ENCODE measurements at places on chromosomes 1 and 21. TPM values are rescaled to one million over a fixed set of nuclear protein-coding genes. Genes with fewer than 3 reads are reported as not detected.

The PKP1 gene
- not detected for total RNA-seq

The TM2D1 gene
- total RNA-seq = 37.7 TPM

The RAD54L gene
- total RNA-seq = 17.3 TPM

The SPRR2F gene
- 4.0 TPM for total RNA-seq

The KIF14 gene
- total RNA-seq = 7.8 TPM

The OPRD1 gene
- 0.67 TPM for total RNA-seq

The IL22RA1 gene
- 0.13 TPM for total RNA-seq

The CFAP74 gene
- total RNA-seq = 0.93 TPM

The HSD11B1 gene
- total RNA-seq = not detected

The GIPC2 gene
- 3.0 TPM for total RNA-seq

The MFAP2 gene
- total RNA-seq = 170 TPM

The OLFML2B gene
- 1.8 TPM for total RNA-seq

Measured in progenitor cell of endocrine pancreas (in vitro differentiated cells).